ENCODE measurements at places on chromosomes 13 and 19.

- no peak for DNase-seq
These were observed 491.0 kb downstream of the FGF9 start for GRCh38 chr13:22161871-22162270.

DNA sequence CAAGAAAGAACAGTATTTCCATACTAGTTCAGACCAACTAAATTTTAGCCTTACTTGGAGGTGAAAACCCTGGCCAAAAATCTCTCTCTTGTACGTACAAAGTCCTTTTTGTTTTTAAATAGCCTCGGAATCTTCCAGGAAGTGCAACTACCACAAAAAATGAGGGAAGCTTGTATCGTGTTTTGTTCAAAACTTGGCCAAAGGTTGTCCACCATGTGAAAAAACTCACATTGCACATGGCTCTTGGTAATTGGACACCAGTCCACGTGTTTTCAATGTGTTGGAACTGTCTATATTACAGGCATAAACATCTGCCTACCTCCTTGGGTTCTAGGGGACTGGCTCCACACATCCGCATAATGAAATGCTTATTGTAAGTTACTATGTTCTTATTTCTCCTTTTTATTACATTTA is 15.2 kb upstream of the STRN4 start:
- DNase-seq: no peak

DNA sequence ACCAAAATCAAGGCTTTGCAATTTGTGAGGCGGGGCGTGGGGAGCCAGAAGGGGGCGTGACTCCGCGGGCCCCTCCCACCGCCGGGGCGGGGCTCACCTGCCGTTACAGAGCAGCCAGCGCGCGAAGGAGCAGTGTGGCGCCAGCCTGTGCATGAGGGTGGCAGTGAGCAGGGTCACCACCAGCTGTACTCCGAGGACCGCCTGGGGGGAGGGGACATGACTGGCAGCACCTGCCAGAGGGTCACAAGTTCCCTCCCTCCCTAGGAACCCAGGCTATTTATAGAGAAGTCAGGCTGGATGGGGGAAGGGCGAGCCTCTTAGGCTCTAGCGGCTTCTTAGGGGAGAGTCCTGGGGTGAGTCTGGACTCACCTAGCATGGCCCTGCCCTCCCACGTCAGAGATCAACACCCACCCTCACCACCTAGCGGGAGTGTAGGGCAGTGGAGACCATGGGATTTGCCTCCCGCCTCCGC is 3.6 kb downstream of the TMEM161A start:
- DNase-seq: no peak

- no peak for DNase-seq
These were observed 2136.8 kb downstream of the PCDH9 start for GRCh38 chr13:65093357-65093756.

GRCh38 chr13:106619688-106620555 is 52.0 kb upstream of the ARGLU1 start:
- peak; percentile 35 for DNase-seq

GRCh38 chr19:18532168-18532890 is 10.5 kb upstream of the ELL start:
- no peak for DNase-seq
